Breast epithelium (tissue), 4 donors: ENCODE measurements at places on chromosomes 7 and 10.
A peak's percentile ranks its signal among the peaks of the same experiment; 100 is the strongest.

DNA sequence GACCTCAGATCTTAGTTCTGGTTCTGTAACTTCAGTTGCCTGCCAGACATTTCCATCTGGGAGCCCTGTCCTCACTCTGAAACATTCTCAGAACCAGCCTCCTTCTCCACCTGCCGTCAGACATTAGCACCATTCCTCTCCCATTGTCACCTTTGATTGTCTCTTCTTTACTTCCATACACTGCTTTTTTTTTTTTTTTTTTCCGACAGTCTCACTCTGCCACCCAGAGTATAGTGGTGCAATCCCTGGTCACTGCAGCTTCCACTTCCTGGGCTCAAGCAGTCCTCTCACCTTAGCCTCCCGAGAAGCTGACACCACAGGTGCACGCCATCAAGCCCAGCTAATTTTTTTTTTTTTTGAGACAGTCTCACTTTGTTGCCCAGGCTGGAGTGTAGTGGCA, 21.1 kb upstream of the HIPK2 start:
- H3K36me3 ChIP-seq: no peaks in the 10 kb centered on the region
- H3K27ac ChIP-seq: no peak overlapping the region
- no peaks in the 10 kb centered on the region for H3K27me3 ChIP-seq
- no peak for DNase-seq

GRCh38 chr10:21196822-21197395, 299.8 kb upstream of the NEBL start:
- no peaks in the 10 kb centered on the region for H3K36me3 ChIP-seq
- H3K4me3 ChIP-seq: no peak overlapping the region
- peaks cover 7% of the 10 kb centered on the region for H3K4me1 ChIP-seq
- H3K27me3 ChIP-seq: no peaks in the 10 kb centered on the region
- DNase-seq: no peak
- no peak overlapping the region for H3K27ac ChIP-seq

DNA sequence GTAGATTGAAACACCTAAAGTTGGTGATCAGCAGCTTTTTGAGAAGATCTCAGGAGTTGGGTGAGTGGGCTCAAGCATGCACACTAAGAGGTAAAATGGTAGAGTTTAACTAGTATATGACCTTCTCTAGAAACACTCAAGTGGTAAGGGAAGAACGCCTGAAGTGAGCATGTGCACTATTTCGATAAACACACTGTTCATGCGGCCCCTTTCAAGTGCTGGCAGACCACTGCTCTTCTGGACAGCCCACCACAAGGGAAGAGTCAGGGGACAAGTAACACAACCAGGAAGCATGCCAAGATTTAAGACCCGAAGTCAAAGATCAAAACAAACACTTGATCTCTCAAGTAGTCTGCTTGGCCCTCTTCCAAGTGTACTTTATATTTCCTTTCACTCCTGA, 519.5 kb upstream of the ZWINT start:
- H3K36me3 ChIP-seq: no peaks in the 10 kb centered on the region
- H3K4me1 ChIP-seq: no peaks in the 10 kb centered on the region
- no peak overlapping the region for H3K27ac ChIP-seq
- DNase-seq: no peak

GRCh38 chr10:86824151-86824550, 67.7 kb downstream of the BMPR1A start:
- no peak overlapping the region for H3K27ac ChIP-seq
- no peaks in the 10 kb centered on the region for H3K27me3 ChIP-seq
- H3K4me3 ChIP-seq: no peak overlapping the region
- peaks cover 3% of the 10 kb centered on the region for H3K4me1 ChIP-seq
- DNase-seq: no peak
- H3K36me3 ChIP-seq: no peaks in the 10 kb centered on the region

DNA sequence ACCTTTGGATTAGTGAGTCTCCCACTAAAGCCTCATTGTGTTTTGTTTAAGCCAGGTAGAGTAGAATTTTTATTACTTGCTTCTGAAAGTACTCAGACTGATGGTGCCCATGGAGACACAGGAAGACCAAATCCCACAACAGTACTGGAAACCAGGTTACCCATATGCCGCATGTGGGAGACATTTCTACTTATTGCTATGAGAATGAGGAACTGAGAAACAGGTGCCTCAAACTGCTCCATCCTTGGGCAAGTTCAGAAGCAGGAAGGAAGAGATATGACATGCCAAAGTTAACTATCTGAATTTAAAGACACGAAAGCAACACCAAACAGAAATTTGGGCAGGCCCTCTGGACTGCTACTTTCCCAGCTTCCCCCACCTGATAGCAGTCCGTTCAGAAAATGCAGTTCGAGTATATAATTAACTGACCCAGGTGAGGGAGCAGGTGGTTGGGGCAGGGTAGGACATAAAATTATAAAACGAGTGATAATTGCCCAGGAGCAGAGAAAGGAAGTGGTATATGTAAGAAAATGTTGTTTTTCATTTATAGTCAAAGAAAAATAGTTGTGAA, 382.3 kb upstream of the MTPN start:
- no peaks in the 10 kb centered on the region for H3K36me3 ChIP-seq
- H3K27me3 ChIP-seq: no peaks in the 10 kb centered on the region

GRCh38 chr10:121244818-121245217, 353.4 kb downstream of the FGFR2 start:
- no peaks in the 10 kb centered on the region for H3K36me3 ChIP-seq
- H3K27me3 ChIP-seq: no peaks in the 10 kb centered on the region
- no peaks in the 10 kb centered on the region for H3K4me1 ChIP-seq
- no peak for DNase-seq

- no peaks in the 10 kb centered on the region for H3K4me1 ChIP-seq
- DNase-seq: no peak
- H3K27me3 ChIP-seq: peaks cover 11% of the 10 kb centered on the region
- H3K4me3 ChIP-seq: no peak overlapping the region
Measured at GRCh38 chr10:14184841-14185315, 145.8 kb downstream of the FRMD4A start.

DNA sequence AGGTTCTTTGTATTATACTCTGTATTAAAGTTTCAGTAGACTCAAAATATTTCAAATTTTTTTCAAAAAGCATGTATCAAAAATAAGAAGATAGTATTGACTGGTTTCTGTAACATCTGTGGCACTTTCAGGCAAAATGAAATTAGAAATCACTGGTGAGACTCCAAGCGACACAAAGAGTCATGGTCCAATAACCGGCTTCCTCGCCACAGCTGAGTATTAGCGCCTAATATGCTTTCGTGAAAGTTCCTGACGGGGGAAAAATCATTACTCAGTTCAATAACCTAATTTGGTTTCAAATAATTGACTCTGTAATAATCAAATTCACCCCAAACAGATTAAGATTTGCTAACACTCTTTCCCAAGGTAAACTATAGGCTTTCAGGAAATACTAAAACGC, 13.4 kb downstream of the TMEM209 start:
- no peak for DNase-seq
- H3K36me3 ChIP-seq: no peaks in the 10 kb centered on the region
- H3K4me1 ChIP-seq: no peaks in the 10 kb centered on the region
- H3K27ac ChIP-seq: no peak overlapping the region
- no peak overlapping the region for H3K4me3 ChIP-seq

GRCh38 chr10:34256216-34256615, 558.9 kb downstream of the PARD3 start:
- H3K4me3 ChIP-seq: no peak overlapping the region
- no peaks in the 10 kb centered on the region for H3K27me3 ChIP-seq
- H3K27ac ChIP-seq: no peak overlapping the region
- H3K4me1 ChIP-seq: no peaks in the 10 kb centered on the region

GRCh38 chr7:1124164-1124563, 35.8 kb downstream of the ZFAND2A start:
- no peaks in the 10 kb centered on the region for H3K4me1 ChIP-seq
- H3K36me3 ChIP-seq: no peaks in the 10 kb centered on the region
- peak overlapping the region; percentile 30 for H3K4me3 ChIP-seq
- peak; percentile 37 for DNase-seq
- peak overlapping the region; percentile 70 for H3K27ac ChIP-seq

- H3K36me3 ChIP-seq: no peaks in the 10 kb centered on the region
- DNase-seq: no peak
- H3K4me1 ChIP-seq: no peaks in the 10 kb centered on the region
- no peak overlapping the region for H3K27ac ChIP-seq
Measured at GRCh38 chr7:106031300-106032035, 68.4 kb downstream of the CDHR3 start.

- no peaks in the 10 kb centered on the region for H3K27me3 ChIP-seq
- peaks cover 5% of the 10 kb centered on the region for H3K4me1 ChIP-seq
- H3K4me3 ChIP-seq: no peak overlapping the region
- H3K27ac ChIP-seq: peak overlapping the region; percentile 74
- H3K36me3 ChIP-seq: no peaks in the 10 kb centered on the region
Measured at GRCh38 chr10:113103131-113103840, 153.2 kb downstream of the TCF7L2 start.

DNA sequence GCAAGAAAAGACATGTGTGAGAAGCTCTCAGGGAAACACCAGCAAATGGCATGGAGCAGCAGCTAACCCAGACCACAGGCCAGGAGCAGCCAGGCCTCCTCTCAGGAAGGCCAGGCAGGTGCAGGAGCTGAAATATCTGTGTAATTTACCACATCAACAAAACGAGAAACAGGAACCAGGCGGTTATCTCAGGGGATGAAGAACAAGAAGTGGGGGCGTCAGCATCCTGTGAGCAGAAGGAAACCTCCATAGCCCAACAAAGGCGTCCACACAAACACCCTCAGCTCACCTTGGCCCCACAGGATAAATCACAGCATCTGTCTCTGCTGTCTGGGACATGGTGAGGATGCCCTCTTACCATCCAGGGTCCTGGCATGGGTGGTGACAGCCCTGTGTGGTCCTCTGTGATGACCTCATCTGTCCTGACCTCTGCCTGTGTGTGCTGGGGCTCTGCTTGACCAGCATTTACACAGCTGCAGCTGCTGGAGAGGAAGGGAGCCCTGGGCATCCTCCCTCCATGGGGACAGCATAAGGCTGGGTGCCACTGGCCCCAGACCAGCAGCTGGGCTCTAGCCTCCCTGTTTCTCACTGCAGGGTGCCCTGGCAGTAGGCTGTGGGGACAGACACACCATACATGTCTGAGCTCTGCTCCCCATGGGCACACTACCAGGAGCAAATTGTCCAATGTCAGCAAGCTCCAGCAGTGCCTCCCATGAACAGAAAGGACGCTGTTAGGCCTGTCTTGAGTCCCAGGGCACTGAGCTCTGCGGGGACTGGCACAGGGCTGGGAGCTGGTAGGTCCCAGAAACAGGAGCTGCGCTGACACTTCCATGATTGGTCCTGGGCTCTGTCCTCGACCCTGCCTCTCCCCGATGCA, 34.6 kb downstream of the ANXA8 start:
- no peak overlapping the region for H3K27ac ChIP-seq
- H3K4me3 ChIP-seq: no peak overlapping the region
